Stimulated activated CD8-positive, alpha-beta memory T cell treated with anti-CD3 and anti-CD28 coated beads, Interleukin-4, amount 100 ng/mL, for 1 hour (primary cell): ENCODE measurements at places on chromosomes 16 and 17.

- no peak for DNase-seq
Observed at GRCh38 chr17:28225271-28225670, 93.7 kb upstream of the TMEM97 start.

- DNase-seq = no peak
Observed at GRCh38 chr16:20803192-20803560, 3.1 kb downstream of the ERI2 start.

- no peak for DNase-seq
Observed at GRCh38 chr17:66630828-66631472, 204.0 kb upstream of the CACNG5 start.

DNA sequence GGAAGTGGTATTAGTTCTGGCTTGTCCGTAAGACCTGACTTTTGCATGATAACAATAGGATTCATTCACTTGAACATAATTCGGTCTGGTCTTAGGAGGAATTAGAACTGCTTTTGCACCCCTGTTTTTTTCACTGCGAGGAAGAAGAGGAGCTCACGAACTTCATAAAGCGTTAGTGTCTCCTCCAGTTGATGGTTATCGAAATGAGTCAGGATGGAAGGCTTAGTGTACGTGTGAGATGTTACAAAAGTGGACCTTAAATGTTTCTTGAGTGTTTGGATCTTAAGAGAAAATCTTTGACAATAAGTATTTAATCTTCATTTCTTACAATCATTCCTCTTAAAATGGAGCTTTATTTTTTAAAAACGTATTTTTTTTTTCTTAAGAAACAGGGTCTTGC is 52.8 kb downstream of the USP10 start:
- DNase-seq = no peak

- no peak for DNase-seq
Observed at GRCh38 chr17:61144617-61145564, 254.8 kb upstream of the TBX2 start.

GRCh38 chr16:51374346-51374745 is 223.3 kb upstream of the SALL1 start:
- DNase-seq = no peak

- no peak for DNase-seq
Observed at GRCh38 chr16:78648517-78648916, 549.1 kb downstream of the WWOX start.

- no peak for DNase-seq
Observed at GRCh38 chr17:79109584-79109983, 35.0 kb downstream of the ENGASE start.

DNA sequence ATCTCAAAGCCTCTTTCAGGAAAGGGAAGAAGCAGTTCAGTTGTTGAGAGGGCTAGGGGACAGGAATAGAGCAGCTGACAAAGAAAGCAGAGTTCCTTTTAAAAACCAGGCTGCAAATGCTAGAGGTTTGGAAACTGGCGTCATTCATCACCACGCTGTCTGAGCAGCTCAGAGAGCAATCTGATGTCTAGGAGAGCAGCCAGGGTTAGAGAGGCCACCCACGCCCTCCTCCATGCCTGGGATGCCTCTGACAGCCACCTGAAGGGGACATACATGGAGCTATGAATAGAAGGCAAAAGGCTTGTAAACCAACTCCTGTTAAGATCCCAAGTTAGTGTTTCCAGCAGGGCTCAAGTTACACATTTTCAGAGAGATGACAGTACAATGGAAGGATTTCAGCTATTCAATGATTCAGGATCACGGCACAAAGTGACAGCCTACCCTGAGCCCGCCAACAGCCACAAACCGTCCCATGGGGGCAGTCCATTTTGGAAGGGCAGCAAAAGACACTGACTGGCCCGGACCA is 12.4 kb downstream of the RAB5C start:
- no peak for DNase-seq

DNA sequence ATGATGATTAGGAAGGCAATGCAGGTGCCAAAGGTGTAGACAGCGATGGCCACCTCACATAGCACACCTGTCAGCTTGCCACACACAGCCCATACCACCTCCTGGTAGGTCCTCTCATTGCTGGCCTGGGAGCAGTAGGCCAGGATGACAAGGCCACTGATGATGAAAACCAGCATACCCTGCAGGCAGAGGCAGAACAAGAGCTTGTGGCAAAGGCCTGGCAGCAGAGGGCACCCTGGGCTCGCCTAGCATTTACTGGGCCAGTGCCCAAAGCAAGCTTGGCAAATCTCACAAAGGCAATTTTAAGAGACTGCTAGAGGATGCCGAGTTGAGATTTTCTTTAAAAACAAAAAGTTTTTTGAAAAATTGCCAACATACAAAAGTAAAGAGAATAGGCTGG is 5.9 kb downstream of the SLC38A7 start:
- no peak for DNase-seq

DNA sequence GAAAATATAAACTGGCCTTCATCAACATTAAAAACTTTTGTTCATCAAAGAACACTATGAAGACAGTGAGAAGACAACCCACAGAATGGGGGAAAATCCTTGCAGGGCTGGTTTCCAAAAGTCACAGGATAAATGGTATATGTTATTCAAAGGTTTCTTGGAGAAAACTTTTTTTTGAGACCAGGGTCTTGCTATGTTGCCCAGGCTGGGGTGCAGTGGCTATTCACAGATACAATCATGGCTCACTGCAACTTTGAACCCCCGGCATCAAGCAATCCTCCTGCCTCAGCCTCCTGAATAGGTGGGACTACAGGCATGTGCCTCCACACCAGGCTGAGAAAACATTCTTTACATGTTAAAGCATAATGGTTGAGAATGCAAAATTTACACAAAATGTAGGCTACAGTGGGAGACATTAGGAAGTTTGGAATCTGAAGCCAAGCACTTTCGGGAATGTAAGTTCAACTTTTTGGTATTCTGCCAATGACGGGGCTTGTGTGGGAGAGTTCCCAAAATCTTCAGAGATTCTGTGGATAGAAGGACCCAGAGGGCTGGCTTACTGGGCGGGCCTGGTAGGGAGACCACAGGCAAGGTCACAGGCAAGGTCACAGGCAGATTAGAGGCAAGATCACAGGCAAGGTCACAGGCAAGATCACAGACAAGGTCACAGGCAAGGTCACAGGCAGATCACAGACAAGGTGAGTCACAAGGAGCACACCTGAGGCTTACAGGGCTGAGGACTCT is 24.2 kb upstream of the ATP2A3 start:
- DNase-seq = no peak

DNA sequence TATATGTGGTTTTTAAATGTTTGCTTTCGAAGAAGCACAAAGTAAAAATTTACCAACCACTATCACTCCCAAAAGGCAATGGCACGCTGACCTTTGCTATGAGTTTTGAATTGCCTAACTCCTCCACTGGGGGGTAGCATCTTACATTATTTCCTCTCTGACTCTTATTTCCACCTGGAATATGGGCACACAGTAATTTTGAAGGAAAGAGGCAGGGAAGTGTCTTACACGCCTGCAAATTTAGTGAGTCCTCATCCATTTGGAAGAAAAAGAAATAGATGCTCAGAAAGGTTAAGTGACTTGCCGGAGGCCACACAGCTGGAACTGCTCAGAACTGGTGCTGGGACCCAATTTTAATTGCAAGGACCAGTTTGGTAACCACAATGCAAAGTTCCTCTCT is 29.9 kb upstream of the IRX6 start:
- DNase-seq = no peak

DNA sequence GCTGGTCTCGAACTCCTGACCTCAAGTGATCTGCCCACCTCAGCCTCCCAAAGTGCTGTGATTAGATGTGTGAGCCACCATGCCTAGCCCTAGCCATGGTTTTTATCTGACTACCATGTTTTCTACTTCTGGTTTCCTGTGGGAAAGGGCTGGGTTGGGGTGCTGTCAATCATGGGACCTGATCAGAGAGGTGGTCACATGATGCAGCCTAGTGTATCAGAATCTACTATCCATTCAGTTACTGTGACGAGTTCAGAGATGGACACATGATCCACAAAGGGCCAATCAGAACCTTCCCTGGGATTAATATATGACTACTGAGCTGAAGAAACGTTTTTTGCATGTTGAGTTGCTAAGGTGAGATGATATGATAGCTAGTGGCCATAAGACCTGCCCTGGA is 59.1 kb downstream of the ABCC6 start:
- DNase-seq = no peak

DNA sequence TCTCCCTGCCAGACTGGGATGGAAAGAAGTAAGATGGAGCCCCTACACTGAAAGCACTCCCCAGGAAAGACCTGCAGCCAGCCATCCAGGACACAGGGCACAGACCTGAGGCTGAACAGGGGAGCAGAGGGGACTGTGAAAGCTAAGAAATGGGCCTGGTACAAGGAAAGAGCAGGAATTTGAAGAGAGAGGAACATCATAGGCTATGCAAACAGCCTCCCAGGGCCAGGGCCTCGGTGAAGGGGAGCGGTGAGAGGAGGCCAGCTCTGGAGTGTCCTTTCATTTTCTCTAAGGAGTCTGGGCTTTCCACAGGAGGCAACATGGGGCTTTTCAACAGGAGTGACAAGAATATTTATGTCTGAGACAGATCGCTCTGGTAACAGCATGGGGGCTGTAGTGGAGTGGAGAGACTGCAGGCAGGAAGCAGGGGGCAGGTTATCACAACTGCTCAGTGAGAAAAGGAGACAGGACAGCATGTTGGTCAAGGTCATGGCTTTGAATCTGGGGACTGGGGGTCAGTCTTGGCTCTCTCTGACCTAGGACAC is 50.1 kb downstream of the TOM1L2 start:
- no peak for DNase-seq

DNA sequence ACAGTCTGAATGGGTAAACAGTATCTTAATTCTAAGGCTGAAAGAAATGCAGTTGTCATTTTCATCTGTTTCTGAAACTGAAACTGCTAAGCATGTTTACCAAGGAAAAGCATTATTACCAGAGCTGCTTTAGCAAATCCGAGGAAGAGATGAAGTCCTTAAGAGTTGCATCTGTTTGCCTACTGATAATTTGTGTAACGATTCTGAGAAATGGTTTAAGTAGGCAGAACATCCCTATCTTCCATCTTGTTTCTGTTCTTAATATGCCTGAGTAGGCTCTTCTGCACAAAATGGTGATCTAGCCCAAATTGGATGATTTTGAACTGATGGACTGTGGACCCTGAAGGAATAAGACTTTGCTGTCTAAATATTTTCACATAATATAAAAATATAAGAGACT is 34.9 kb downstream of the NUP93 start:
- DNase-seq = no peak

DNA sequence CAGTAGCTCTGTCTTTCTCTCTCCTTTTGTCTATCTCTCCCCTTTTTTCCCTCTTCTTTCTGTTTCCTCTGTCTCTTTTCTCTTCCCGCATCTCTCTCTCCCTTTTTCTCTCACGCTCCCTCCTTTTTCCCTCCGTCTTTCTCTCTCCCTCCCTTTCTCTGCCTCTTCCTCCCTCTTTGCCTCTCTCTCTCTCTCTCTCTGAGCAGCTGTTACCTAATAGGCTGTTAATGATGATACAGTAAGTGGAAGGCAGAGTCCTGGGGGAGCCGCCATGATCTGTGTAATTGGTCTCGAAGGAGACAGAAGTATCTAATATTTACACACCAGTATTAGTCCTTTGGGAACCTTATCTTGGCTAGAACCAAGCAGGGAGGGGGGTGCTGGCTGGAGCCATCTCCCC is 136.1 kb upstream of the CIBAR2 start:
- DNase-seq = no peak

DNA sequence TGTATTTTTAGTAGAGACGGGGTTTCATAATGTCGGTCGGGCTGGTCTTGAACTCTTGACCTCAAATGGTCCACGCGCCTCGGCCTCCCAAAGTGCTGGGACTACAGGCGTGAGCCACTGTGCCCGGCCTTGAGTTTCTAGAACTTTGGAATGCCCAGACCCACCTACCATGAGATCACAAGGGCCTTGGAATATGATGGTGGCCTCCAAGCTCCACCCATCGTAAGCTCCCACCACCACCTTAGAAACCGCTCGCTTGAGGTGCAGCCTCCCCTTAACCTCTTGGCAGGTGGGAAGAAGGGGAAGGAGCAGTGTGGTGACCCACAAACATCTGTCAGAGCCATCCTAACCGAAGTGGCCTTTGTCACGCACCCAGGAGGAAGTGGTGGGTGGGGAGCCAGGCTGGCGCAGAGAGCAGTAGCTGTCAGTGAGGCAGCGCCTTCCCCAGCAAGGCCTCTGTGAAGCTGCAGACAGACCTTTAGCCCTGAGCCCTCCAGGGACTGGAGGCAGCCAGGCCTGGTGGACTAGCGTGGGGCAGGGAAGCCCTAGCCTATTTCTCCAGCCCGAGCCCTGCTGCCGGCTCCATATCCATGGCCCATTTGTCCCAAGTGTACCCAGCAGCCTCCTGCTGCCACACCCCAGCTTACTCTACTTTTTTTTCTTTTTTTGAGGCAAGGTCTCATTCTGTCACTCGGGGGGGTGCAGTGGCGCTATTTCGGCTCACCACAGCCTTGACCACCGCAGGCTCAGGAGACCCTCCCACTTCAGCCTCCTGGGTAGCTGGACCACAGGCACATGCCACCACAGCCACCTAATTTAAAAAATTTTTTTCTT is 13.1 kb upstream of the SEPHS2 start:
- peak; percentile 33 for DNase-seq

DNA sequence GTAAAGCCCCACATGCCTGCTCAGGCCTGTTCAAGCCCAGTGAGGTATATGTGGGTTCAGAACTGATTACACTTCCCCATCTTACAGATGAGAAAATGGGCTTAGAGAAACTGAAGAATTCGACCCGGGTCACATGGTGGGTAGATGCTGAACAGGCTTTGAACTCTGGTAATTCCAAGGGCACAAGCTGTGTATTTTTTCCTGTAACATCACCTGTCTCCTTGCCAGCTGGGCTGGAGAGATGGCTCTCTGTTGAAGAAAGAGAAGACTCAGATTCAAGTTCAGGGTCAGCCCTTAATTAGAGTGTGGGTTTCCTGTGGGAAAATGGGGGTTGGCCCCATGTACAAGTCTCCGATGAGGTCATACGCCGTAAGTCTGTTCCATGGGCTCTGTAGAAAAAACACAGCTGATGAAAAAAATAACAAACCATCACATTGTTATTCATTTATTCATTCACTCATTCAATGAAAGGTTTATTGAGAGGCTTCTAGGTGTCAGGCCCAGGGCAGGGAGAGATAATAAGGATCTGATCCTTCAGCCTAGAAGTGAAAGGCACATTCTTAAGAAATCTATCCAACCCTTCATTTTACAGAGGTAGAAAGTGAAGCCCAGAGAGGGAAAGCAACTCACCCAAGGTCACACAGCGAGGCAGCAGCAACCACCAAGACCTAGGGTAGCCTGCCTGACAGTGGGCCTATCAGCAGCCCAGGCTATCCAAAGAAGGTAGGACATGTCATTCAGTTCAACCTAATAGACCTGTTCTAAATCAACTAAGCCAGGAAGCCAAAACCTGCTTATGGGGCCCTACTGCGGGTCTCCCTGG is 482.8 kb downstream of the SOX9 start:
- no peak for DNase-seq

- no peak for DNase-seq
Observed at GRCh38 chr17:37039269-37039668, 90.5 kb downstream of the AATF start.

- DNase-seq = no peak
Observed at GRCh38 chr16:276426-277077, 808 bp upstream of the RGS11 start.

- DNase-seq = no peak
Observed at GRCh38 chr16:23691483-23692189, 12.9 kb downstream of the PLK1 start.
